ENCODE measurements at places on chromosomes 4 and X. TPM values are rescaled to one million over a fixed set of nuclear protein-coding genes. Genes with fewer than 3 reads are reported as not detected.
A peak's percentile ranks its signal among the peaks of the same experiment; 100 is the strongest.

Gene PAGE2B
- total RNA-seq, result not detected

Gene ZDHHC15
- total RNA-seq, result 2.7 TPM

Gene LONRF3
- 0.33 TPM for total RNA-seq

Gene STARD8
- total RNA-seq, result 0.39 TPM

Gene DSPP
- not detected for total RNA-seq

Gene LAMTOR3
- 30.6 TPM for total RNA-seq

Gene MRFAP1
- 328 TPM for total RNA-seq

Gene SGMS2
- 9.7 TPM for total RNA-seq

Gene CXCL10
- total RNA-seq, result not detected

Gene CSAG1
- total RNA-seq, result not detected

Gene BRS3
- total RNA-seq, result not detected

Gene KLB
- total RNA-seq, result 0.07 TPM

- no peak for DNase-seq
Observed at GRCh38 chr4:125042041-125042440, 272.7 kb upstream of the FAT4 start.

- DNase-seq, result peak; percentile 39
Observed at GRCh38 chr4:32909736-32910135, 2189.6 kb downstream of the PCDH7 start.

DNA sequence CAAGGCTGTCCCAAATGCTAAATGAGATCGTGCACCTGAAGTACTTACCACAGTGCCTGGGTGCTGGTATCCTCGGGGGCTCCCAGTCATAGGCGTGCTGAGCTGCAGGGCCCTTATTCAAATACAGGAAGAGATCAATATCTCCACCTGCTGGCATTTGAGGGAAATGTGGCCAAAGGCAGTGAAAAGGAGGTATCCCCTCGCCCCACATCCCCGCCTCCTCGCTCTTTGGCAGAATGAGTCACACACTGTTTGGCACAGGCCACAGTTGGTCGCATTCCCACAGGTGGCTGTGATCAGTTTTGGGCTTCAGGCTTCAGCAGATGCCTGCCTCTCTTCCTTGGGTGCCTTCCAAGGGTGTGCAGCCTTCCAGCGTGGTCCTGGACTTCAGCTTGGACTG lies 28.4 kb downstream of the ZNF185 start:
- peak; percentile 76 for DNase-seq

DNA sequence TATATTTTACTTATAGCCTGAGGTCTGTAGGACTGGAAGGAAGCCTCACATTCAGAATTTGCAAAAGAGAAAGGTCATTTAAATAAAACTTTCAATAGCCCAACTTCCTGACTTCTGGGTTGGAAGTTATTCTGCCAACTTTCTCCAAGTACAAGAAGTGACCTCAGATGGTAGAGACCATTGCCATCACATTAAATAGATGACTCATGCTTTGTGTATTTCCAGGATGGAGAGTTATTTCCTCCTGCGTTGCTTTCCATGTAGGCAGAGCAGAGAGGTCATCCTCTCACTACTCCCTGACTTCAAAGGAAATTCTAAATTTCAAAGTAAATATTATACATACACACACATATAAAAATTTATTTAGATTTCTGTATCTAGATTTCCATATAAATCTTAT lies 73.0 kb upstream of the NR3C2 start:
- DNase-seq, result no peak

- no peak for DNase-seq
Observed at GRCh38 chrX:29040160-29040559, 452.9 kb downstream of the IL1RAPL1 start.

DNA sequence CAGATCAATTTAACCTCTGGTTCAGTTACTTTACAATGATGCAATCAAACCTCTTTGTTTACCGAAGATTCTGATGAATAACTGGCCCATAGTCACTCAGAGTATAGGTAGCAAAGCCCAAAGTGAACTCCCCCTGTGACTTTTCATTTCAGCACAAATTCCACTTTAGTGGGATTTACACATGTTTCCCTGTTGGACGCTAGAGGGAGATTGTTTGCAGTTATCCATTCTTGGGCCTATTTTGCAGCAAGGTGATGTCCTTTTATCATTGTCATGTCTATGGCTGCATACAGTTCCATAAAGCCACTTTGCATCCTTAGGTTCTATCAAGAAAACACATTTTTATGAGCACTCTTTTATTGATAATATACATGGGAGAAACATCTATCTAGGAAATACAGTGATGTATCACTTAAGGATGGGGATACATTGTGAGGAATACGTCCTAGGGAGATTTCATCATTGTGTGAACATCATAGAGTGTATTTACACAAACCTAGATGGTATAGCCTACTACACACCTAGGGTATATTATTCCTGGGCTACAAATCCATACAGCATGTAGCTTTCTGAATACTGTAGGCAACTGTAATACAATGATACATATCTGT lies 14.5 kb upstream of the DKK2 start:
- DNase-seq, result no peak

GRCh38 chr4:119861731-119862130 lies 204.9 kb downstream of the MAD2L1 start:
- no peak for DNase-seq

DNA sequence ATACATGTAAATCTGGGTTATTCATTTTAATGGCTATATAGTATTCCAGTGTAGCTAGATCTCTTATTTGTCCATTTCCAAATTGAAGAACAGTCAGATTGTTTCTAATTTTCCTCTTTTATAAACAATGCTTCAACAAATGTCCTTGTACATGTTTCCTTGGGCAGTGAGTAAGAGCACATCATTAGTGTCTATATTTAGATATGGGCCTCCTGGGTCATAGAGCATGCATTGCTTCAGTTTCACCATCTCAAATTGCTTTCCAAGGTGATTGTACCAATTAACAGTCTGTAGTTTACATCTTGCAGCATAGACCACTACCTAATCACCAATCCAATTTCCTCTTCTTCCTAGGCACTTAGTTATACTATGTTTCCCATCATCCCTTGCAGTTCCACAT lies 13.4 kb downstream of the PHKA2 start:
- no peak for DNase-seq

DNA sequence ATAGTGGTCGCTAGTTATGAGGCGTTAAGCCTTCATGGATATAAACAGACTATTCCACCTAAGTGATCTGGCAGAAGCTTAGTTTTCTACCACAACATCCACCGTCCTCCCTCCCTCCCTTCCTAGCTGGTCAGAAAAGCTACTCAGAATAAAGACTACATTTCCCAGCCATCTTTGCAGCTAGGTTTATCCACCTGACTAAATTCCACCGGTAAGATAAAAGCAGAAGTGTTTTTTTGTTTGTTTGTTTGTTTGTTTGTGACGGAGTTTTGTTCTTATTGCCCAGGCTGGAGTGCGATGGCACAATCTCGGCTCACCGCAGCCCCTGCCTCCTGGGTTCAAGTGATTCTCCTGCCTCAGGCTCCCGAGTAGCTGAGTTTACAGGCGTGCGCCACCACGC lies 44.3 kb downstream of the HELT start:
- no peak for DNase-seq

DNA sequence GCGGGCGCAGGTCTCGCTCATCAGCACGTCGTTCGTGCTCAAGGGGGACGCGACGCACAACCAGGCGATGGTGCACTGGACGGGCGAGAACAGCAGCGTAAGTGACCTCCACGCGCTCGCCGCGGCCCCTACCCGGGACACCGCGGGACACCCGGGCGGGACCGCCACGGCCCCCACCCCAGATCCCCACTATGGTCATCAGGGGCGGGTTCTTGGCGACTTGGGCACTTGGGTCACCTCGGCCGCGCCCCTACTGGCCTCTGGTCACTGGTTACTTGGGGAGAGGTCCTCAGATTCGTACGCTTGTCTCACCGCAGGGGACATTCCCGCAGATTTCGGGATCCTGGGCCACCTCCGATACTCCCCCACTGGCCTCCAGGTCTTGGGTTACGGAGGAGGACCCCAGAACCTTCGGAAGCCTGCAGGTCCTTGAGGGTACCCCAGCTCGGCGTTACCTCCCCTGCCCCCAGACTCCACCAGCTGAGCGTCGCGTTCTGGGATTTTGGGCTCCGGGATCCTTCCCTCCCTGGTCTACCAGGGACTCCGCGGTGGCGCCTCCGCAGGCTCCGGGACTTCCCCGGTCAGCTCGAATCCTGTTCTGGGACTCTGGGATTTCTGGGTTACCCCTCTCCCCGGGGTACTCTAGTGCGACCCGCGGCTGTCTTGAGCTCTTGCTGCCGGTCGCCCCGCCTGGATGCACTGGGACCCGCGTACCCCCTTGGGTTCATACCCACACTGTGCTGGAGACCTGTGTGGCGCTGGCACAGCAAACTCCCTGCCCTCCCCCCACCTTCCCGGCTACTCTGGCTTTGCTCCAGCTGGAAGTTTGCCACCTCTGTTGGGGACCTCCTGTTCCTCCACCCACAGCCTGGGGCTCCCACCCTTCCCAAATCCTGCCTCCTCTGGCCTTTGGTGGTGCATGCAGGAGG lies 956 bp downstream of the SORCS2 start:
- peak; percentile 40 for DNase-seq

GRCh38 chr4:120291541-120291940 lies 224.9 kb upstream of the MAD2L1 start:
- no peak for DNase-seq

DNA sequence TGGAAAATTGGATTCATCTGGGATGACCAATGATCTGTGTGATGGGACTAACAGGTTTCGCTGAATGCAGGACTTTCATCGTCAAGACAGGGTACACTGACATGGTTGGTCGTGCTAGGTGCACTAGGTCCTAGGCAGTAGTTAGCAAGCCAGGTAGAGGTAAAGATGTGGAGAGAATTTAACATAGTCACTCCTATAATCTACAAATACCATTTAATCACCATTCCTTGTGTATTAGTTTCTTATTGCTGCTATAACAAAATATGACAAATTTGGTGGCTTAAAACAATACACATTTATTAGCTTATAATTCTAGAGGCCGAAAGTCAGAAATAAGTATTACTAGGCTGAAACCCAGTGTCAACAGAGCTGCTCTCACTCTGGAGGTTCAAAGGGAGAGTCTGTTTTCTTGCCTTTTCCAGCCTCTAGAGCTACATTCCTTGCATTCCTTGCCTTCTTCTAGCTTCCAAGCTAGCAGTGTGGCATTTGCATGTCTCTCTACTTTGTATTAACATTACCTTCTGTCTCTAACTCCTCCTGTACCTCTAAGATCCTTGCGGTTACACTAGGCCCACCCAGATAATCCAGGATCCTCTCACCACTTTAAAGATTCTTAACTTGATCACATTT lies 98.7 kb upstream of the GRIA3 start:
- DNase-seq, result peak; percentile 32

- DNase-seq, result no peak
Observed at GRCh38 chr4:82708982-82709381, 89.6 kb downstream of the SCD5 start.

- DNase-seq, result no peak
Observed at GRCh38 chrX:11269006-11269405, 24.2 kb upstream of the AMELX start.

DNA sequence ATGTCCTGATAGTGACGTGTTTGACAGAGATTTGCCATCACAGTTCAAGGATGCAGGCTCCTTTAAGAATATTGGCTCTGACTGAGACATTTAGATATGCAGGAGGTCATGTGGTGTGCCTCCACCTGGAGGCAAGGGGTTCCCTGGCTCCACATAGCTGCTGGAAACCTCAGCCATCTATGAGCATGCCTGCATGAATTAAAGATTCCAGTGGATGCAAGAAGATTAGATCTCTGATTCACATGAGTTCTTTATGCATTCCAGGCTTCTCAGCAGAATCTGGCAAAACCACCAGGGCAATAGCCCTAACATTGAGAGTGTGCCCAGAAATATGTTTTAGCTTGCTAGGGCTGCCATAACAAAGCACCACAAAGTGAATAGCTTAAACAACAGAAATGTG lies 298.5 kb upstream of the AADAT start:
- DNase-seq, result no peak

DNA sequence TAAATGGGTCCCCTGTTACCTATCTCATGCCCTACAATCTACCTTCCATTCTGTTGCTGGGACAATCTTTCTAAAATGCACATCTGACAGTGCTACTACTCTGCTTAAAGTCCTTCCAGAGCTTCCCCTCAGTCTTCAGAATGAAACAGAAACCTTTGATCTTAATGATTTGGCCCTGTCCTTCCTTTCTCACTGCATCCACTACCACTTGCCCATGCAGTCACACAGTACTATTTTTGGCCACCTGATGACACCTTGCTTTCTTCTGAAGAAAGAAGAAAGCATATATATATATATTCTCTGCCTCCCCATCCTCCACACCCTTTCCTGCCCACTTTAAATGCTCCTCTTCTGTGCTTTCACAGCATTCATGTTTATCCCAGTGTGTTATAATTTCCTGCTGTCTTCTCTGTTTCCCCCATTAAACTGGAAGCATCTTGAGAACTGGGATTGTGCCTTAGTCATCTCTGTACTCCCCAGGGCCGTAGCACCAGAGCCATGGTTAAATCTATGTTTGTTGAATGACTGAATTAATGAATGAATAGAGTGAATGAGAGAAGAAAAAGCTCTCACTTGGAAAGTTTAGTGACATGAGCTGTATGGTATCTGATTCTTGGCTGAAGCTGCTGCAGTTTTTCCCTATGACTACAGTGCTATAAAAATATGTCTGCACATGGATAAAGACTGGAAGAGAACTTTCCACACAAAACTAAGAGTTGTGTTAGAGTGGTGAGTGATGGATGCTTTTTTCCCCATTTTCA lies 56.2 kb downstream of the RTL9 start:
- no peak for DNase-seq

- DNase-seq, result no peak
Observed at GRCh38 chr4:6119507-6120020, 80.8 kb downstream of the JAKMIP1 start.

DNA sequence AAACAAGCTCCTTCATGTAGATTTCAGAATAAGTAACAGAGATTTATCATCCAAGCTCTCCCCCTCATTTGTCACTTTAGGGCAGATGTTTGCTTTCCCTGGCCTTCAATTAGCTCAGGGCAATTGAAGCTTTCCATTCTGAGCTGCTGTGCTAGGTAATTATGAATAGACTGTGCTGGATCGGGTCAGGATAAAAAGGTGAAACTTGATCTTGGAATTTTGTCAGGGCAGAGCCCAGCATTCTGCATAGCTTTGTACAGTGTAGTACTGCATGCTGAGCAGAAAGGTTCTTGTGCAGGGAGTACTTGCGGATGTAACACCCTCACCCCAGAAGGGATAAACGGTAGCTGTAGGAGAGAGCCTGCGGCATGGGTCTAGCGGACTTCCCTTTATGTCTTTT lies 64.0 kb upstream of the CLDN34 start:
- DNase-seq, result no peak

DNA sequence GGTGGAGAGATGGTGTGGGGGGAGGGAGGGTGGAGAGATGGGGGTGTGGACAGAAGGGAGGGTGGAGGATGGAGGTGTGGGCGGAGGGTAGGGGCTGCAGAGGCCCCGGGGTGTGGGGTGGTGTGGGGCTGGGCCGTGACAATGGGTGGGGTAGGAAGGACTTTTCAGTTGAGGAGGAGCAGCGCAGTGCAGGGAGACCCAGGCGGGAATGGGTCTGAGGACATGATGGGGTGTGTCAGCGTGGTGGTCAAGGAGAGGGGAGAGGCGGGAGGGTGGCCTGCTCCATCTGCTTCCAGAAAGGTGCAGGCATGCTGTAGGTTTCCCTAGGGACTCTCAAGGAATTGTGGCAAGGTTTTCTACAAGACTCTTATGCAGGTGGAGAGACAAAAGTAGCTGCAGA lies 48.9 kb downstream of the RGS12 start:
- no peak for DNase-seq

- no peak for DNase-seq
Observed at GRCh38 chrX:107686026-107686425, 57.7 kb downstream of the PRPS1 start.
